ENCODE measurements at places on chromosomes 4 and X. TPM values are rescaled to one million over a fixed set of nuclear protein-coding genes. Genes with fewer than 3 reads are reported as not detected.

The SPANXA1 gene
- not detected for total RNA-seq

The CPZ gene
- total RNA-seq, result 86.5 TPM

The SLC49A3 gene
- 2.1 TPM for total RNA-seq

The ABCG2 gene
- 22.9 TPM for total RNA-seq

The CYSLTR1 gene
- 12.9 TPM for total RNA-seq

The MXRA5 gene
- 100 TPM for total RNA-seq

The PCSK1N gene
- total RNA-seq, result 1.1 TPM

The ADH1A gene
- total RNA-seq, result not detected

The SSX1 gene
- not detected for total RNA-seq

The PLAC8 gene
- total RNA-seq, result 4.0 TPM

The RLIM gene
- total RNA-seq, result 71.7 TPM

Measured in urinary bladder (tissue), 4 donors.